ENCODE measurements at places on chromosomes 3 and 15.

DNA sequence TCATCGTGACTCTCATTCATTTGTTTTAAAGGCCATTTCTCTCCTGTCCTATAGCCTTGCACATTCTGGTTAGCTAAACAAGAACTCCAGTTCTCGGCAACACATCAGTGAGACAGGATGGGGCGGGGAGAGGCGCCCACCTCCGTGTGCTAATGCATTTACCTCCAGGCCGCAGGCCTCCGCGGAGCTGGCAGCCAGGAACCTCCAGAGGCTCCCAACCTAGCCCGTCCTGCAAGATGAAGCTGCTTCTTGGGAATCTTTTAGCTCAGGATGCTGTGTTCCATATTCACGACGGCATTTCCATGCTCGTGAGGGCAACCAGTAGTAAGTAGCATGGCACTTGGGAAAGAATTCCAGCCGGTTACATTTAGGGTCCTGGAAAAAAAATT is 47.9 kb downstream of the RGMA start:
- DNase-seq, result no peak

DNA sequence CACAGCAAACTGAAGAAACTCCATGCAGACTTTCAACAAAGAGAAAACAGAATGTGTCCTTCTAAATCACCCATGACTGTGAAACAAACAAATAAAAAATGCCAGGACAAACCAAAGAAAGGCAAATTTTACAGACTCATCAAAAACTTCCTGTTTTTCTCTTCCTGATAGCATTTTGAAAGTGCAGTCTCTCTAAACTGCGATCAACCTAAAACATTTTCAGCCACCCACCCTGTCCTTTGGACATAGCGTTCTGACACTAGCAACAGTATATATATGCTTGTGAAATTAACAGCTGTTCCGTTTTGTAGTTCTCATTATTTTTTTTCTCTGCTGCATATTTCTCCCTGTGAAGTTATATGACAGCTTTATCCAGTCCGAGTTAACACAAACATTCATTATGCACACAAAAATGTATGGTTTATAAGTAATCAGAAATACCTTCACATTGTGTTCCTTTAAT is 151.7 kb downstream of the FBN1 start:
- no peak for DNase-seq

GRCh38 chr3:52153389-52154096 is 680 bp downstream of the POC1A start:
- peak; percentile 17 for DNase-seq

- DNase-seq, result no peak
Observed at GRCh38 chr15:36109943-36110658, 469.3 kb upstream of the CDIN1 start.

GRCh38 chr15:25509703-25510102 is 70.9 kb upstream of the UBE3A start:
- no peak for DNase-seq

- no peak for DNase-seq
Observed at GRCh38 chr15:77672135-77672534, 39.4 kb upstream of the LINGO1 start.

- DNase-seq, result no peak
Observed at GRCh38 chr3:71694358-71694999, 30.7 kb downstream of the EIF4E3 start.

DNA sequence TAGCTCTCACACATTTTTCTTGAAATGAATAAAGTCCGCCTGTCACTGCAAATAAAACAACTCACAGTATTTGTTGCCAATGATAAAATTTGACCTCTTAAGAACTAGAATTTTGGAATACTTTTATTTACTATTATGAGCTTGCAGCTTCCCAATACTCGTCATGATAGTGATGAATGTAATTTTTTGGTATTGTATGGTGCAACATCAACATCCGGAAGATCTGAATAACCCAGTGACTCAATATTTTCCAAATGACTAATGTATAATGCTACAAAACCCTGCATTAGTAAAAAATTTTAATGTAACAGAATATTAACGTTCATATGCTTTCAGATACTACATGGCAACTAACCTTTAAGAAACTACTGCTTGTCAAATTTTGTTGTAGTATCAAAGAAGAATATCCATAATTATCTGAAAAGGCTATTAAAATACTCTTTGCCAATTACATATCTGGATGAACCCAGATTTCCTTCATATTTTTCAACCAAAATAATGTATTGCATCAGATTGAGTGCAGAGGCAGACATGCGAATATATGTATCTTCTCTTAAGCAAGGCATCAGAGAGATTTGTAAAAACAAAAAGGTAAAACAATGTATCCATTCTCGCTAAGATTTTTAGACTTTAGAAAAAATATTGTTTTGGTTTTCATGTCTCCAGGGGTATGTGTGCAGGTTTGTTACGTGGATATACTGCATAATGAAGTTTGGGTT is 95.3 kb downstream of the IGF2BP2 start:
- no peak for DNase-seq

- no peak for DNase-seq
Observed at GRCh38 chr3:59542276-59542675, 492.5 kb upstream of the CFAP20DC start.

GRCh38 chr3:16482770-16483531 is 30.5 kb downstream of the RFTN1 start:
- DNase-seq, result peak; percentile 47

DNA sequence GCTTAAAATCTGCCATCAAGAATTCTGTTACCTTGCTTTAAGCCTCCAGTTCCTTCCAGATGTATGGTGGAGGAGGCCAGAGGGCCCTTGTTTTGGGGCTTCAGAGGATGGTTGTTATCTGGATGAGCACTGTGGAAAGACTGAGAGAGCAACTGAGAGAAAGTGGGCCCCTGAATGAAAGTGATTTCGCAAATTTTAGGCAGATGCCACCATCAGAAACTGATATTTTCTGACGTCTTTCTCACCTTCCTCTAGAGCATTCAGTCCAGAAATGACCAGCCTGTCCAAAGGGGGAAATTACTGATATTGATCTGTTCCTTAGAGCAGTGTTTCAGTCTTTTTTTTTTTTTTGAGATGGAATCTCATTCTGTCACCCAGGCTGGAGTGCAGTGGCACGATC is 13.4 kb downstream of the B3GNT5 start:
- no peak for DNase-seq

DNA sequence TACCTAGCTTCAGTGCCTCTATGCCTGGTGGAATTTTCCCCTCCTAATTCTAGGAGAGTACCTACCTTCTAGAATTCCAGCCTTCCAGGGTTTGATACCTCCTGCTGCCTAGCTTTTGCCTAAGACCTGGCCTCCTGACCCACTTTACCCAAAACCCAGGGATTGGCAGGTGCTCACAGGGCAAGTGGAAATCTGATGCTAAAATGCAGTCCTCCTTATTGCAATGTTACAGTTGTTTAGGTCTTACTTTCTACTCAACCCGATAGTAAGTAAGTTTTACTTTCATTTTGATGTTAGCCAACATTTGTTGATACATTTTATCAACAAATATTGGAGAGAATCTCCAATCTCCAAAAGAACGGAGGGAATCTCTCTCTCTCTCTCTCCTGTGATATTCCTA is 275.9 kb downstream of the DOCK3 start:
- DNase-seq, result no peak

- no peak for DNase-seq
Observed at GRCh38 chr3:62803276-62803675, 71.9 kb downstream of the CADPS start.

DNA sequence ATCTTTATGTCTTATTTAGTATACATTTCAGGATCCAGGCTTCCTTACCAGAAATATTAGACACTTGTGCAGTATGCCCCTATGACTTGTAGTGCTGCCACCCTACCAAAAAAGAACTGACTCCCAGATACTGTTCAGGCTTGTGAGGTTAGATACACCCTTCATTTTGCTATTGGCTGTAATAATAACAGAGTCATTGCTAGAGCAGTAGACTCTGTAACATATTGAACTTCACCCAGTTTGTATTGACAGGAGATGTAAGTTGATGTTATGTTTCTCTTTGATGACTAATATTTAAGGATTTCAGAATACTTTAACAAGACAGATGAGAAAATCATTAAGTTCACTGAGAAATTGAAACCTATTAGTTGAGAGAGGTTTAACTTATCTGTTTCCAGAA is 32.9 kb downstream of the RNF111 start:
- DNase-seq, result no peak

- DNase-seq, result no peak
Observed at GRCh38 chr3:15591242-15591641, 10.1 kb downstream of the HACL1 start.

- DNase-seq, result peak; percentile 18
Observed at GRCh38 chr15:101613130-101614000, 38.8 kb downstream of the TM2D3 start.

DNA sequence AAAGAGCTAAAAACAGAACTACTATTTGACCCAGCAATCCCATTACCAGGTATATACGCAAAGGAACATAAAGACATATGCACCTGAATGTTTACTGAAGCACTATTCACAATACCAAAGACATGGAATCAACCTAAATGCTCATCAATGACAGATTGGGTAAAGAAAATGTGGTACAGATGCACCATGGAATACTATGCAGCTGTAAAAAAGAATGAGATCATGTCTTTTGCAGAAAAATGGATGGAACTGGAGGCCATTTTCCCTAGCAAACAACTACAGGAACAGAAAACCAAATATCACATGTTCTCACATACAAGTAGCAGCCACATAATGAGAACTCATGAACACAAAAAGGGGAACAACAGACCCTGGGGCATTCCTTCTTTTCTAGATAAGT is 208.9 kb upstream of the LRRFIP2 start:
- DNase-seq, result no peak

DNA sequence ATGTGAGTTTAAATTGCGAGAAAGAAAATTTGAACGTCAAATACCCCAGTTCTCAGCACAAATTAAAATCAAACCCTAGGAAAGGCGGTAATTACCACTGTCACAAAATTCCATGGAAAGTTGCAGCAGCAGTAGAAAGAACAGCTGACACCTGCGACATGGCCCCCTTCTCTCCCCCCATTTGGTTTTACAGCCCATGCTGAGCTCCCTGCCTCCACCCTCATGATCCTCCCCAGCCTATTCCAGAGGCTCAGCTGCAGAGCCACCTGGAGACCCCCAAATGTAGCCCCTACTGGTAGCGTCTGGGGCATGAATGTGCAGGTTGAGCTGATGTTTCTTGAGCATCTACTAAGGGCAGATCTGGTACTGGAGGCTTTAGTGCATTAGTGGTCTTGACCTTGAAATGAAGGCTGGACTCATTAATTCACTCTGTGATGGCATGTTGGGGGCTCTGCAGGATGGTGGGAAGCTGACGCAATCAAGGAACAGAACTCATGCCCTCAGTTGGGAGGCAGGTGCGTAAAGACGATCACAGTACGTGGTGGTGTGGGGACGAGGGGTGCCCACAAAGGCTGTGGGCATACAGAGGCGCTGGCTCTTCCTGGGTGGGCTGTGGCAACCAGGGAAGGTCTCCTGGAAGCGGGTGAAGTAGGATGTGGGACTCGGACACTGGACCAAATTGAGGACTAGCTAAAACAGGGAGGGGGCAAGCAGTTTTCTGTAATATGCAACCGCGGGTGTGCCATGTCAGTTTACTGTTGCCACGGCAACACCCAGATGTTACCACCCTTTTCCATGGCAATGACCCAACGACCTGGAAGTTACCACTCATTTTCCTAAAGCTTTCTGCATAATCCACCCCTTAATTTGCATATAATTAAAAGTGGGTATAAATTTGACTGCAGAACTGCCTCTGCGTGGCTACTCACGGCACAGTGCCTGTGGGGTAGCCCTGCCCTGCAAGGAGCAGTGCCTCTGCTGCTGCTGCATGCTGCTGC is 39.8 kb downstream of the PRKCD start:
- DNase-seq, result no peak

GRCh38 chr15:38017721-38018120 is 83.3 kb downstream of the TMCO5A start:
- DNase-seq, result no peak

- DNase-seq, result no peak
Observed at GRCh38 chr3:119302697-119303551, 8.7 kb downstream of the ARHGAP31 start.

DNA sequence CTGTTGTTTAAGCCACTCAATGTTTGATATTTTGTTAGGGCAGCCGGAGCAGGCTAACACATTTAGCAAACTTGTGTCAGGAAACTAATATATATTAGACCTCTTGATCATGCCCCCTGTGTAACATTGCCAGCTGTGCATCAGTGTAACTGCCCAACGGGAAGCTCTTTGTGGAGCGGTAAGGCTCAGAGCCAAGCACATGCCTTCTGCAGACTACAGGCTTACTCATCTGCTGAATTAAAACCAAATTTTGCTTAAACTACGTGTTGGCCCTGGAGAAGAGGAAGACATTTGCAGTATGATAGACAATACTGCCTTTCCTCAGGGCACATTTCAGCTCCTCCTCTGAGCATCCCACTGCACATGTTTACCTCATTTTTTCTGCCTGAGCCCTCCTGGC is 50.5 kb upstream of the KCNMB2 start:
- no peak for DNase-seq

DNA sequence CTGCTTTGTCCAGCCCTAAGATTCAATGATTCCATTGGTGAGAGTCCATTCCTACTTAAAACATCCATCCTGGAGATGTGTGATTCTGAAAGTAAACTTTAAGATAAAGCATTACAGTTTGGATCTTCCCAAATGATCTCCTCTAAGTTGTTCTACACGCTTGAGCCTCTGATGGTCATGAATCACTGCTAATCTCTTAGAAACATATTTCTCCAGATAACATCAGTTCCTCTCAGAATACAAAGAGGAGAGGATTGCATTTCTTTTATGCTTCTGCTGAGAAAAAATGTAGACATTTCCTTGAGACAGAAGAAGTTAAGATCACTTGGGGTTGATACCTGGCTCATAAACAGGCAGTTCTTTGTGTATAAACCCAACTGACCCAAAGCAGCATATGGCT is 281.2 kb upstream of the DPH6 start:
- DNase-seq, result no peak

GRCh38 chr3:42045708-42046243 is 45.4 kb upstream of the TRAK1 start:
- no peak for DNase-seq

GRCh38 chr15:29054171-29055045 is 168.6 kb downstream of the APBA2 start:
- DNase-seq, result no peak

DNA sequence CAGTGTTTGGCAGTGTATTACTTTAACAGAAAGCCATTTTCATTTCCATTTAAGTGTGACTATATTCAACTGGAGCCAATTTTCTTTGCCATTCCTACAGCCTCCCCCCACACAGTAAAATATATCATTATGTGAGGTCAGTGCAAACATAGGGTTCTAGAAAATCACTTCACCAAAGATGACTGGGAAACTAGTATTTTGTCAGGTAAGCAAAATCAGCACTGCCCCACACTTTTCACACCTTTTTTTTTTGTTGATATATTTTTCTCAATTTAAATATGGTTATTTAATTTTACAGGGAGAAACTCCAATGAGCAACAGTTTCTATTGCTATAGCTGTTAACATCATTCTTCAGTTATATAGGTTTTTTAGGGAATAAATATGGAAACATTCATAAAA is 29.7 kb downstream of the MKRN2OS start:
- no peak for DNase-seq

GRCh38 chr3:33372218-33373081 is 67.8 kb downstream of the UBP1 start:
- peak; percentile 2 for DNase-seq

GRCh38 chr3:108251265-108251664 is 29.0 kb upstream of the IFT57 start:
- no peak for DNase-seq
